ENCODE measurements at places on chromosomes 12 and 14. TPM values are rescaled to one million over a fixed set of nuclear protein-coding genes. Genes with fewer than 3 reads are reported as not detected.
A peak's percentile ranks its signal among the peaks of the same experiment; 100 is the strongest.

DNA sequence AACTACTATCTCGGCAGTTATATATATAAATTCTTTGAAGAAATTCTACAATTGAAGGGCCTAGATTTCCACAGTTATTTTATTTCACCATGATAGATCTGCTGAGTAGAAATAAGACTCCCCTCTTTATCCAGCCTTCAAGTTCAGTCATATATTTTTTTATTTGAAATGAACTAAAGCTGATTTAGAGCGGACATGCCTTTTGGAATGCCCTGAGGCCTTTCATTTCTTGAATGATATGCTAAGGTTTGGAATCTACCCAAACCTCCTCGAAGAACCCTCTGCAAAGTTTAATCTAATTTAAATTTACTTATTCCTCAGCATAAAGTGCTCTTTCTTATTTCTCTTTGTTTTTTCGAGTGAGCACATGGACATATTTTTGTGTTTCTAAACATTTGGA is 15.1 kb downstream of the SIX1 start:
- no peak overlapping the region for H3K27ac ChIP-seq
- H3K27me3 ChIP-seq: peaks cover 6% of the 10 kb centered on the region
- DNase-seq: no peak

PAX9 gene
- 1.9 TPM for total RNA-seq

IRAK3 gene
- total RNA-seq: 0.05 TPM

DNA sequence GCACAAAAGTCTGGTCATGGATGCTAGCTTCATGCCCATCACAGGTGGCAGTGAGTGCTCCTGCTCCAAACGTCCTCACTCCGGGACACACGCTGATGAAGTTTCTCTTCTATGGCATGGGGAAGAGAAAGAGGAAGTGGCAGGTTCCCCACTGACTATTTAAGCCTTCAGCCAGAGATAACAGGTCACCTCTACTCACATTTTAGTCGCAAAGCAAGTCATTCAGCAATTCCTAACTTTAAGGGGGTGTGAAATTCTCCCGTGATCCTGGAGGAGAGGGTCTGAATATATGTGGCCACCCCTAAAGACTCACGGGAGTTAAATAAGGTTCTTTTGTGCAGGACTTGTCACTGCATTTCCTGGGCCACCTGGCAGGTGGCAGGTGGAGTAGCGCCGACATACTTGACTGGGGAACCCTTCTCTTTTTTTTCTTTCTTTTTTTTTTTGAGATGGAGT is 18.8 kb upstream of the RCOR1 start:
- no peaks in the 10 kb centered on the region for H3K4me1 ChIP-seq
- no peaks in the 10 kb centered on the region for H3K27me3 ChIP-seq
- H3K27ac ChIP-seq: no peak overlapping the region

GRCh38 chr12:13435235-13435933 is 238.9 kb downstream of the EMP1 start:
- no peak for DNase-seq
- no peaks in the 10 kb centered on the region for H3K27me3 ChIP-seq
- peaks cover 9% of the 10 kb centered on the region for H3K4me1 ChIP-seq
- H3K36me3 ChIP-seq: no peaks in the 10 kb centered on the region
- H3K4me3 ChIP-seq: no peak overlapping the region

DNA sequence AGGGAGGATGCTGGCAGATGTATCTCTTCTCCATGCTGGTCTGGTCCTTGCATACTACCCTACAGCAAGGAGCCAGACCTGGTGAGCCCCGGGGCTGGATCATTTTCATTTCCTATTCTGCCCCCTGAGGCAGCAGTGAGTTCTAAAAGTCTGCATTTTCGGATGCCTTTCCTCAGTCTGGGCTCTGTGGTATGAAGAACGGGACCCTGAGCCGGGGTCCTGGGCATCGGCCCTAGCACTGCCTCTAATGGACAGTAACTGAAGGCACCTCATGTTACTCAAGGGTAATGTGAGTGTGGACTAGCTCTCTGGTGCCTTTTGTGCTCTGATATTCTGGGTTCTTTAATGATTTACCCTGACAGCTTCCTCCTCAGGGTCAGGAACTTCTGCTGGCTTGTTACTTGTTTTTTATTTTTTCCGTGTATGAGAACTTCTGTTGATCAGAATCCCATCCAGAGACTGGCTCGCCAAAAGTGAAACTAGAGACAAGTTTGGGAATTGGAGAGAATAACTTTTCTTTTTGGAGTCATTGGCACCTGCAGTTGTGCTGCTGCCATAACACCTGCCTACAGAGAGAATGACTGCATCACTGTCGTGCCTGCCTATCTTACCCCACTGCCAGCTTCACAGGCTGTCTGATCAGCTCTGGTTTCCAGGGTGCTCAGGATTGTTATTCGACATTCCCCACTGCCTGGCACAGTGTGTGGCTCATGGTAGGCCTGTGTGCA is 62.3 kb downstream of the SUSD6 start:
- H3K4me3 ChIP-seq: no peak overlapping the region
- no peak for DNase-seq
- H3K27me3 ChIP-seq: no peaks in the 10 kb centered on the region
- H3K36me3 ChIP-seq: no peaks in the 10 kb centered on the region
- peaks cover 10% of the 10 kb centered on the region for H3K4me1 ChIP-seq
- H3K27ac ChIP-seq: no peak overlapping the region

ANKRD33 gene
- total RNA-seq: not detected

DNA sequence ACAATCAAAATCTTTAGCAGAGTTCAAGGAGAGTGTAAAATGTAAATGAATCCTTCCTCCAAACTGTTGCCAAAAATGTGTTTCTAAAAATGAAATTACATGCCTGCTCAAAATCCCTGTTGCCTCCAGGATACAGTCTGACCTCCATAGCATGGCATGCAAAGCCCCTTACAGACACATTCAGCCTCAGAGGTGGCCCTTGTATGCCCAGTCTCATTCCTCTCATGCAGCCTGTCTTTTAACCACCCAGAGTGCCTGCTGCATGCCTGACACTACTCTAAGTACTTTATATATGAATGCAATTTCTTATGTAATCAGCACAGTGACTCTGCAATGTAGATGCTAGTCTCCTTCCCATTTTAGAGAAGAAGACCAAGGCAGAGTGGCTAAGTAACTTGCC is 24.4 kb upstream of the PTPRQ start:
- no peaks in the 10 kb centered on the region for H3K4me1 ChIP-seq
- no peak overlapping the region for H3K4me3 ChIP-seq
- no peaks in the 10 kb centered on the region for H3K27me3 ChIP-seq
- DNase-seq: peak; percentile 14
- H3K36me3 ChIP-seq: no peaks in the 10 kb centered on the region

SERPINA6 gene
- not detected for total RNA-seq

DNA sequence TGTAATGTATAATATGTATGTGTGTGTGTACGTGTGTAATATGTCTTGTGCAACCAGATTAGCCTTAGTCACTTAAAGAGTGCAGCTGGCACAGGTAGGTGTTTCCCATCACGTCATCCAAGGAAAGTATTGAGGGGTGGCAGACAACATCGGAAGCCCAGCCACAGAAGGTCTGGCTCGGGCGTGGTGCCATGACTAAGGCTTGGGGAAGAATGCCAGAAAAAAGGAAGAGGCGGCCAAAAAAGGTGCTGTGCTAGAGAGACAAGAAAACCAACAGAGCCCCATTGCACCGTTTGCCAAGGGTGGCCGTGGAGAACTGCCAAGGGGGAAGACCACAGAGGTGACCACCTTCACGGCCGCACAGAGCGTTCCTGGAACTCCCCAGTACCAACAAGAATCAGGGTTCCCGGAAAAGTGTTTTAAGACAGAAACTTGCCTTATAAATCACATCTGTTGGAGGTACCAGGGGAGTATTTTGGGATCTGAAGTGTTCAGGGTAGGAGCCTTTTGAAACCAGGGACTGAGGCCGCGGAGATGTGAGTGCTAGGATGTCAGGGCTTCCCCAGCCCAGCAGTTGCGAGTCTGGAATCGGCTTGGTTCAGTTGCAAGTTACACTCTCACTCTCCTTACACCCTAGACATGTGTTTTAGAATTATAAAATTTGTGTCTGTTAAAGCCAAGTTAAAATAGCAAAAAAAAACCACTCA is 131.2 kb upstream of the DYRK2 start:
- H3K4me3 ChIP-seq: no peak overlapping the region
- no peak overlapping the region for H3K27ac ChIP-seq
- peaks cover 5% of the 10 kb centered on the region for H3K4me1 ChIP-seq
- H3K36me3 ChIP-seq: no peaks in the 10 kb centered on the region
- DNase-seq: peak; percentile 90

GRCh38 chr12:113514602-113515001 is 42.9 kb upstream of the LHX5 start:
- H3K36me3 ChIP-seq: no peaks in the 10 kb centered on the region
- no peak overlapping the region for H3K27ac ChIP-seq
- H3K27me3 ChIP-seq: peaks cover 16% of the 10 kb centered on the region
- no peak for DNase-seq
- no peaks in the 10 kb centered on the region for H3K4me1 ChIP-seq

CATSPERB gene
- total RNA-seq: not detected

- DNase-seq: no peak
- H3K4me1 ChIP-seq: peaks cover 21% of the 10 kb centered on the region
- H3K36me3 ChIP-seq: no peaks in the 10 kb centered on the region
These were observed 17.1 kb upstream of the PUS1 start for GRCh38 chr12:131911851-131912477.

BCL2L2 gene
- 19.6 TPM for total RNA-seq

DNA sequence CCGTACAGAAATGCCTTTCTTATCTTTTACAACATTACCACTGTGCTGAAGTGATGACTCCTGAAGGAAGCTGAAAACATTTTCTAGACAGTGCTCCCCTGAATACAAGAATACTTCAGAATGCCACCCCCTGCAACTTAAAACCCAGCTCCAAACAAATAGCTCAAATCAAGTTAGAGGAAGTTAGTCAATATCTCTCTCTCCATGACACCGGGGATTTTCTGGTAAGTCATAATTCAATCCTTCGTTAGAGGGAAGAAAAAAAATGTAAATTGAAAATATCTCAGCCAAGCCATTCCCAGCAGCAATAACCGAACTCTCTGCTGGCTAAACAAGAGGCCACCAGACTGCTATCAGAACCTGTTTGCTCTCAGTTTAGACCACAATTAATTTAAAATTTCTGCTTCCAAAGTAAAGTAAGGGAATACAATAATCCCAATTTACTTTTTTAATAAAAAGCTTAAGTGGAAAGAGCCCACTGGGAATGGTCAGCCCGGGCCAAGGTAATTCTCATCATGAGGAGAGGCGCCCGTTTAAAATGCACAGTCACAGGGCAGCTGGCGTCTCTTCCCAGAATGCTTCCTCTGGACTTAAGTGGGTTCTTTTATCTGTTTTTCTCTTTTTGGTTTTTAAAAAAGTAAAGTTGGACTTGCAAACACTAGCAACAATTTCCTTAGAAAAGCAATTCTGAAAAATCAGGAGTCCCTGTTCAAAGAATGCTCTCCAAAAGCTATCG is 710.1 kb upstream of the STXBP6 start:
- no peak for DNase-seq
- no peak overlapping the region for H3K27ac ChIP-seq
- no peaks in the 10 kb centered on the region for H3K27me3 ChIP-seq
- no peak overlapping the region for H3K4me3 ChIP-seq
- H3K36me3 ChIP-seq: no peaks in the 10 kb centered on the region
- no peaks in the 10 kb centered on the region for H3K4me1 ChIP-seq

GRCh38 chr12:25829192-25829591 is 129.3 kb upstream of the RASSF8 start:
- peaks cover 11% of the 10 kb centered on the region for H3K4me1 ChIP-seq
- H3K27ac ChIP-seq: peak overlapping the region; percentile 54
- H3K4me3 ChIP-seq: no peak overlapping the region
- no peaks in the 10 kb centered on the region for H3K36me3 ChIP-seq

CCDC175 gene
- not detected for total RNA-seq

GRCh38 chr12:59934486-59934885 is 338.7 kb downstream of the SLC16A7 start:
- no peak overlapping the region for H3K4me3 ChIP-seq
- no peaks in the 10 kb centered on the region for H3K27me3 ChIP-seq
- DNase-seq: no peak

CLEC9A gene
- total RNA-seq: not detected
